SK-N-SH (cell line): ENCODE measurements at places on chromosomes 3 and 15. TPM values are rescaled to one million over a fixed set of nuclear protein-coding genes. Genes with fewer than 3 reads are reported as not detected.
A peak's percentile ranks its signal among the peaks of the same experiment; 100 is the strongest.

- no peak for DNase-seq
- H3K36me3 ChIP-seq, result no peaks in the 10 kb centered on the region
- H3K4me3 ChIP-seq, result no peak overlapping the region
- no peaks in the 10 kb centered on the region for H3K27me3 ChIP-seq
- H3K4me1 ChIP-seq, result no peaks in the 10 kb centered on the region; the same call in 1 of the 2 replicates
Observed at GRCh38 chr15:57456559-57456958, 80.3 kb downstream of the CGNL1 start.

- no peak overlapping the region for H3K4me3 ChIP-seq
- H3K36me3 ChIP-seq, result no peaks in the 10 kb centered on the region
Observed at GRCh38 chr3:139124197-139124596, 79.5 kb upstream of the PRR23C start.

Gene PIF1
- polyA plus RNA-seq, result 12.1 and 12.4 TPM in 2 replicates

DNA sequence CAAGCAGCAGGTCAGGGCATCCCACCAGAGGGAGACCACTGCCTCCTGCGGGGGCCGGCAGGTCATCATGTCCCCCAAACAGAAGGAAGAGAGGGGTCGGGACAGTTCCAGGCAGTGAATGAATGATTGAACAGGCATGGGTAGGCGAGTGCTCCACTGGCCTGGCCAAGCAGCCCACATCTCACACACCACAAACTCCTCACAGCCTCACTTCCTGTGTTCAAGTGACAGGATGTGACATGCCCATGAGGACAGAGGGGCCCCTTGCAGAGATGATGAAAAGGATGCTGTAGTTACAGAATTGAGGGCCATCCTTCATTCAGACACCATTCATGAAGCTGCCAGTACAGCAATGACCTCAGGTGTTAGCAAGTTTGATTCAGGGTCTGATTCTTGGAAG lies 3.7 kb downstream of the IQSEC1 start:
- H3K36me3 ChIP-seq, result no peaks in the 10 kb centered on the region
- no peak for DNase-seq
- H3K4me1 ChIP-seq, result no peaks in the 10 kb centered on the region
- peaks cover 10% of the 10 kb centered on the region for H3K27me3 ChIP-seq
- H3K27ac ChIP-seq, result no peak overlapping the region
- H3K4me3 ChIP-seq, result no peak overlapping the region

Gene GRAMD1C
- 1.2 and 1.3 TPM in 2 replicates for polyA plus RNA-seq

- no peak for DNase-seq
- no peak overlapping the region for H3K27ac ChIP-seq
- H3K4me3 ChIP-seq, result no peak overlapping the region
Observed at GRCh38 chr3:119967353-119968006, 126.8 kb downstream of the GSK3B start.

- peak overlapping the region; percentile 51 for H3K27ac ChIP-seq
- H3K4me1 ChIP-seq, result peaks cover 20% of the 10 kb centered on the region; the same call in 1 of the 2 replicates
- H3K27me3 ChIP-seq, result no peaks in the 10 kb centered on the region
Observed at GRCh38 chr15:93028632-93029213, 60.3 kb downstream of the RGMA start.
